Activated T-cell treated with anti-CD3 and anti-CD28 coated beads for 4 hours (primary cell): ENCODE measurements at places on chromosomes 6 and 20.

- no peak for DNase-seq
Measured at GRCh38 chr20:37864298-37864697, 38.6 kb upstream of the VSTM2L start.

DNA sequence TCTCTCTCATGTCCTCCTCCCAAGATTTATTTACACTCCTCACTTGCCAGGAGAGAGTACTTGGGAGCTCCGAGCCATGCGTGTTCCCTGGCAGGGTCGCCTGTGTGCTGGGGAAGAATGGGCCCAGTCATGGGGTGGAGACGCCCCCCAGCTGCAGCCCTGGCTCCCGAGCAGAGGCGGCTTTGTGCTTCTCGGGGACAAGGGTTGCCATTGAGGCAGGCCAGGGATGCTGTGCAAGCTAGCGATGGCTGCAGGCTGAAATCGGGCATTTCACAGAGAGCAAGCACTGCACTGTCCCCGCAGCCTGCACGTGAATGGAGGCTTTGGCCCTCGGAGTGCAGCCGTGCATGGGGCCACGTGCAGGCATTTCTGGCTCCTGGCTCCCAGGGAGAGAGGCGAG, 23.8 kb downstream of the PHACTR3 start:
- DNase-seq = no peak

DNA sequence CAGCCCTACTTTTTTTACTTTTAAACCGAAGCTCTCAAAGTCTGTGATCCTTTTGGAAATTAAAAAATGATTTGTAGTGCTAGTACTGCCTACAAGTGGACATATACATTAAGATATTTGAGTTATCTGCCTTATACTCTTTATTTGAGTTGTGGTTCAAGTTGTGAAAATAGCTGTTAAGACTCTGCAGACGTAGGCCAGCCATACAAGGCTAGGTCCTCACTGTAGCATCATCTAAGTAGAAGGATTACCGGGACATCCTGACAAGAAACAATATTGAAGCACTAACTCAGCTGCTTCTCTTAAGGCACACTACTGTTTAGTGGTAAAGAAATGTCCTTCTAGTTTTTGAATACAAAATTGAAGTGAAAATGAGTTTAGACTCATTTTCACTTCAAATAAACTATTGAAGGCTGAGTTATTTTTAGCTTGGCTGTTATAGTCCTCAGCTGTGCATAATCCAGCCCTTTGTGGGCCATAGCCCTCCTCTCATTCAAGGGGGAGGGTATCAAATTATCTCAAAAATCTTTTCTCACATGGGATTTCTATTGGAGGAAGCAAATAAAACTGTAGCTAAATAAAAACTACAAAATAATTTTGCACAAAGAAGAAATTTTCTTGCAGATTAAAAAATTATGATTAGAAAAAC, 68.1 kb downstream of the JAG1 start:
- no peak for DNase-seq

DNA sequence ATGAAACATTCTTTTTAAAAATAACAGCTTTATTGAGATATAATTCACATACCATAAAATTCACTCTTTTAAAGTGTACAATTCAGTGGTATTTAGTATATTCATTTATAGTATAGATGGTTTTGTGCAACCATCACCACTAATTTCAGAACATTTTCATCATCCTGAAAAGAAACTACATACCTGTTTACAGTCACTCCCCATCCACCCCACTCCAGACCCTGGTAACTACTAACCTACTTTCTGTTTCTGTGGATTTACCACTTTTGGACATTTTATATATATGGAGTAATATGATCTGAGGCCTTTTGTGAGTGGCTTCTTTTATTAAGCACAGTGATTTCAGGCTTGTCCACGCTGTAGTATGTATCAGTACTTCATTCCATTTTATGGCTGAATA, 2.5 kb upstream of the TMEM217 start:
- DNase-seq = no peak

DNA sequence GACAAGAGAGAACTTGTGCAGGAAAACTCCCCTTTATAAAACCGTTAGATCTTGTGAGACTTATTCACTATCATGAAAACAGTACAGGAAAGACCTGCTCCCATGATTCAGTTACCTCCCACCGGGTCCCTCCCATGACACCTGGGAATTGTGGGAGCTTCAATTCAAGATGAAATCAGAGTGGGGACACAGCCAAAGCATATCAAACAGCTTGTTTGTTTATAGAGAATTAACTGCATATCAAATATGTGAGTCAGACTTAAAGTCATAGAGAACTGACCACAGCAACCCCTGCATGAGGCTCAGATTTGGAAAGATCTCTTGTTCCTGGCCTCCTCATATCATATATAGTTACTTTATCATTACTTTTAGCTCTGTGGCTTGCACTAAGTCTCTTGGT, 29.1 kb upstream of the HDAC2 start:
- no peak for DNase-seq

GRCh38 chr6:21438986-21439352, 154.6 kb upstream of the SOX4 start:
- DNase-seq = no peak

- no peak for DNase-seq
Measured at GRCh38 chr6:40634429-40634828, 47.3 kb upstream of the LRFN2 start.

GRCh38 chr6:38796006-38796405, 80.9 kb downstream of the DNAH8 start:
- DNase-seq = no peak

DNA sequence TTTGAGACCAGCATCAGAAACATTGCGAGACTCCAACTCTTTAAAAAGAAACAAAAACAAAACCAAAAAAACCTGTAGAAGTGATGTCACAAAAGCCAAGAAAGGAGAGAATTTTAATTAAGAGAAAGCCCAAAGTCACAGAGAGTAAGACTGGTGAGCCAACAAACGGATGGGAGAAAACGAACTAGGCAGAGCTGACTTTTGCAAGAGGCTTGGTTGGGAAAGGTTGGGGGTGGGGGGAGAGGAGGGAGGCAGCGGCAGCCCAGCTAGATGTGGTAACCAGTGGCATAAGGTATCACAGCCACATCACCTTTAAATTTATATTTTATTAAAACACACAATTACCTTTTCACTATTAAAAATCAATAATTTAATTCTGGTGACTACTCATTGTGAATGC, 23.5 kb downstream of the NOL7 start:
- no peak for DNase-seq

DNA sequence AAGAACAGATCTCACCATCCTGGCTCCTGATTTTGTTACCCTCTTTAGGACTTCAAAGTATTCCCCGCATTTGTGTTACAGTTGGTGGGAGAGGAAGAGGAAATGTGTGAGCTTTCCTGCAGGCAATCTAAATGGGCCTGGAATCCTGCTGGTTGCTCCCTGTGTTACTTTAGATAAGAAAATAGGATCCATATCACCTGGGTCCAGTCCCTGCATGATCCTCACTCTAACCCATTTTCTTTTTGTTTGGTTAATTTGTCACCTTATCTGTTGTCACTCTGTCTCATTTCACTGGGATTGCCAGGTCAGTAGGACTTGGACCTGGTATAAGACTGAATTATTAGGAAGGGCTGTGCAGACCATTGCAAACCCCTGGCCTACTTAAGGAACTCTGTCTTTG, 175.9 kb upstream of the GJE1 start:
- DNase-seq = no peak

DNA sequence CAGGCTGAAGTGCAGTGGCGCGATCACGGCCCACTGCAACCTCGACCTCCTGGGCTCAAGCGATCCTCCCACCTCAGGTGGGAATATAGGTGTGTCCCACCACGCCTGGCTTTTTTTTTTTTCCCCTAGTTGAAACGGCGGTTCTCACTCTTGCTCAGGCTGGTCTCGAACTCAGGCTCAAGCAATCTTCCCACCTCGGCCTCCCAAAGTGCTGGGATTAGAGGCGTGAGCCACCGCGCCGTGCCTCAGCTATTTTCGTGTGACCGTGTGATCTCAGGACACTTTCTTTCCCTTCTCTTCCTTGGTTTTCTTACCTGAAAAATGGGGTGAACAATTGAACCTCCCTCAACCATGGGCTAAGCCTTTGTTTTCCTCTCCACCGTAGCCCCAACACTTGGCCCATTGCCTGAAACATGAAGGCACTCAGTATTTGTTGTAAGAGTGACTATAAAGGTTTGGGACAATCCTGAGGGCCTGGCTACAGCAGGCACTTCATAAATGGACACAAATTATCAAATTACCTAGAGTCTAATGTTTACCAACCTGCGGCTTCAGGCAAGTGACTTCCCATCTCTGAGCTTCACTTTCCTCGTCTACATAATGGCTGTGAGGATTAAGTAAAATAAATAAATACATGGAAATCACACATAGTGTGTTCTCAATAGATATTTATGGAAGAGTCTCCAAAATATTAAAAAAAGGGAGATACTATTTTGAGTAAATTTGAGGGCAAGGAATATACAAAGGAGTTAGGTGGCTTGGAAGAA, 31.4 kb upstream of the ID1 start:
- DNase-seq = no peak

- peak; percentile 48 for DNase-seq
Measured at GRCh38 chr6:89352278-89353117, at the start of gene UBE2J1. Gene UBE2J1, minus strand, starts transcription at chr6:89352722. Its CDS starts 153 bp downstream, at chr6:89352569.

- no peak for DNase-seq
Measured at GRCh38 chr20:45316150-45317080, 8.3 kb upstream of the MATN4 start.

DNA sequence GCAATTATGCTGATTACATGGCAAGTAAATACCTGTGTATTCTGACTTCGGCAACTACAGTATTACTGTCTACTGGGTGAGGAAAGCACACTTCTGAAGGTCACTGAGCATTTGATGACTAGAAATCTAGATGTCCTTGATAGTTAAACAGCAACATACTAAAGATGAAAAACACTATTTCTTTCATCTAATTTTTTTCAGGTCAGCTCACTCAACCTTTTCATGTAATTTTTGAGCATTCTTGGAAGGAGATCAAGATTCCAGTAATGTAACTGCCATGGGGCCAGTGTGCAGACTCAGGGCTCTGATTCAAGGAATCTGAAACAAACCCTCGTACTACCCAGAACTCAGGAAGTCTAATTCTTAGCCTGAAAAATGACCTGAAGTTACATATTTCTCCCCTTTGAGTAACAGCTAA, 222.6 kb upstream of the TAB2 start:
- DNase-seq = no peak

GRCh38 chr20:33262658-33263065, 20.4 kb upstream of the BPIFB1 start:
- DNase-seq = no peak

DNA sequence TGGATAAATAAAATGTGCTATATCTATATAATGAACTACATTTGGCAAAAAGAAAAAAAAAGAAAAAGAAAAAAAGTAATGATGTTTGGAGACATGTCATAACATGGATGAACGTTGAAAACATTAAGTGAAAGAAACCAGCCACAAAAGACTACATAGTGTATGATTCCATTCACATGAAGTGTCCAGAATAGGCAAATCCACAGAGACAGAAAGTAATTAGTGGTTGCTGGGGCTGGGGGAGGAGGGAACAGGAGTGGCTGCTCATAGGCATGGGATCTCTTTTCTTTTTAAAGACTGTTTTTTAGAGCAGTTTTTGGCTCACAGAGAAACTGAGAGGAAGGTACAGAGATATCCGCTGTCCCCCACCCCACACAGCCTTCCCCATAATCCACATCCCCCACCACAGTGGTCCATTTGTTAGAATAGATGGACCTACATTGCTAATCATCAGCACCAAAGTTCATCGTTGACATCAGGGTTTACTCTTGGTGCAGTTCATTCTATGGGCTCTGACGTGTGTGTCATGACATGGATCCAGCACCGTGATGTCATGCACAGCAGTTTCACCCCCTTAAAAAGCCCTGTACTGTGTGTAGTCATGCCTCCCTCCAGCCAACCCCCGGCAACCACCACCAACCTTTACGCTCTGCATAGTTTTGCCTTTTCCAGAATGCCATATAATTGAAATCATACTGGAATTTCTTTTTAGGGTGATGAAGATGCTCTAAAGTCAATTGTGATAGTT, 240.9 kb upstream of the RREB1 start:
- no peak for DNase-seq

DNA sequence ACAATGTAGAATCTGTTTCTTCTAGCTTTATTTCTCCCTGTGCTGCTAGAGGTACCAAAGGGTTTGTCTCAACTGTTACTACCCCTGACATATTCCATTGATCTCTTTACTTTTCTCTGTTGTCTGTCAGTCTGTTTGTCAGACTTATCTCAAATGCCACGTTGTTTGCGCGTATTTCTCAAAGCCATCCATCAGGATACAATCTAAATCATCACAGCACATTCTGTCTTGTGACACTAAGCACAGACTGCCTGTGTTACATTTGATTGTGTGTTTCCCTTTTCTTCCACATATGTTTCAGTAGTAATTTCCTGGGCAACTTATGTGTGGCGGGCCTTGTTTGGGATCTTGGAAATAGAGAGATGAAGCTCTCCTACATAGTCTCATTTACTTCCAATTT, 30.2 kb upstream of the SERINC3 start:
- DNase-seq = no peak

DNA sequence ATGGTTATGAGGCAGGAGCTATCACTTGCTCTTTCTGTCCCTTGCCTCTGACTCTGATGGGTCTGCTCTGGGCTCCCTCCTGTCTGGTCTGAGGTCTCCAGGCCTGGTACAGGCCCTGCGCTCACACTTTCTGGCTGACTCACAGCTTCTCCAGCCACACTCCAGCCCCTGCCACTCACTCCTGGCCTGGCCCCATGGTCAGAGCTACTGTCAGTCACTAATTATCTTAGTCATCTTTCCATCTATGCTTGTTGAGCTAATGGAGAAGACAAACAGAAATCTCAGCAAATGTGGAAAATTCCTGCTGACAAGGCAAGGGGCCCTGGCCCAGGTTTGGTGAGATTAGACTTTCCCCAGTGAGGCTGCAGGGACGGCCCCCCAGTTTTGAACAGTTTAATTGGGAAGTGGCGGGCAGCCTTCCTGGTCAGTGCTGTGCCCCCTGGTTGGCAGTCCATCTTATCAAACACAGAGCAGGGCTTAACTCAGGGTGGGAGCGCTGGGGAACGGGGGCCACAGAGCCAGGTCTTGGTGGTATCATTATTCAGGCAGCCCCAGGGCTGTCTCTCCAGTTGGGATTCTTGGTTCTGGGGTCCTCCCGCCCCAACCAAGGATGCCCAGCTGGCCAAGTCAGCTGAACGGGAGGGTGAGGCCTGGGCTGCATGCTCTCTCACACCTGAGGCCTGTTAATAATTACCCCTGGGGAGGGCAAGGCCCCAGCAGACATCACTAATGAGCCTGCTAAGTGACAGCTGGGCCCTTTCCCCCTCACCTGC, 63.4 kb downstream of the VEGFA start:
- DNase-seq = no peak

- no peak for DNase-seq
Measured at GRCh38 chr6:112117554-112117953, 30.2 kb downstream of the FAM229B start.

DNA sequence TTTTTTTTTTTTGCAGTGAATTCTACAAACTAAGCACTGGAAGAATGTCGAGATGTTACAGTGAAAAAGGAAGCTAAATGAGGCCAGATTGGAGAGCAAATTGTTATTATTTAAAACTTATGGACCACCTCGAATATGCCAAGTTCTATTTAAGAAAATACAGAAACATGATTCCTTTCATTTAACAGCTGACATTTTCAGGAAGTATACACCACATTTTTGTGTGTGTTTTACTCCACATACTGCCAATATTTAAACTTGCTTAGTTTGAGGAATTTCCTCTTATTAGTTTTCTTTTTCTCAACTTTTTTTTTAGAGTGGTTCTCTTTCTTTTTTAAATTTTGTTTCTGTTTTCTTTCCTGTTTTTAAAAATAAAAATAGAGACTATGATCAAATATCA, 37.0 kb upstream of the GCLC start:
- DNase-seq = no peak

GRCh38 chr6:154689493-154690255, 43.5 kb upstream of the SCAF8 start:
- DNase-seq = no peak
